Amniotic stem cell (primary cell): ENCODE measurements at places on chromosomes 7 and 10.

- DNase-seq = peak; percentile 18
Measured at GRCh38 chr7:147861058-147861716, 729.4 kb upstream of the C7orf33 start.

DNA sequence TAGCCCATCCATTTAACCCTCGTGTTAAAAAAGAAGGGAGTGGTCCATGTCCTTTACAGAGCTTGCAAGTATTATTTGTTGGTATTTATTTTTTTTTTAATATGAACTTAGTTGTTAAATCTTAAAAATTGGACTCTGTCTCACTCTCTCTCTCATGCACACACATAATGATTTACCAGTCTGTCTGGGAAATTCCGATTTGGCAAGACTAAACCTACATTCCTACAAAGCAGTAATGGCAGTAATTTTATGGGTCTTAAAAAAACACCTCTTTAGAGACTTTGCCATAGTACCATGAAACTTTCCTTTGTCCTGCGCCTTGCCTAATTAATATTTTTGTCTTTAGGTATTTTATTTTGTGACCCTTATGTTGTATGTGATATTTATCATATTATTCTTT, 239.5 kb upstream of the PPP1R3A start:
- DNase-seq = no peak

DNA sequence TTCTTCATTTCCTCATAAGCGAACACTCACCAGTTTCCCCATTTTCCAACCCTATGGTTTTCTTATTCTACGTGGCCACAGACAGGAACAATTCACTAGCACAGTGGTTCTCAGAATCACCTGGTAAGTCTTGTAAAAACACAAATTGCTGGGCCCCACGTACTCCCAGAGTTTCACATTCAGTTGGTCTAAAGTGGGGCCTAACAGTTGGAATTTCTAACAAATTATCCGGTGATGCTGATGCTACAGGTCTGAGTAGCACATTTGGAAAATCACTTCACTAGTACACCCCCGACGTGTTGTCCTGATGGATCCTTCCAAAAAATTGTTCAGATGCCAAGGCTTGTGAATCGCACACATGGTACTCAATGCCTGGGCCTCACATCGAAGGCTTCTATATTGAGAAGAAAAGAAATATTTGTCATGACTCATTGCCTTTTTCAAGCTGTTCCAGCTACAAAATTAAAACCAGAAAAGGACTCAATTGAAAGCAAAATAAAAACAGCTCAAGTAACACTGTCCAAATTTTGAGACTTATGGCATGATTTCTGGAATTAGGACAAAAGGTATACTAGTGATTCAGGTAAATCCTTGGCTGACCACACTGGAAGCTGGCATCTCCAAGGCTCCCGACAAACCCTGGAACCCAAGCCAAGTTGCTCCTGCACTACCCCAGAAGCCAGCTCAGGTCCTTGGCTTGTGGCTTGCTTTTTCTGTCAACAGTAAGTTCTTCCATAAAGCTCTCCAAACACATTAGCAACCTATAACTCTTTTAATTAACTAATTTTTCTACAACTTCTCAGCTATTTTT, 12.9 kb upstream of the VIM start:
- peak; percentile 84 for DNase-seq

- DNase-seq = no peak
Measured at GRCh38 chr10:22460101-22460500, 114.8 kb downstream of the SPAG6 start.
